ENCODE measurements at places on chromosomes 12 and 14.

GRCh38 chr12:119255314-119255713 is 76.6 kb downstream of the HSPB8 start:
- peak; percentile 22 for DNase-seq

DNA sequence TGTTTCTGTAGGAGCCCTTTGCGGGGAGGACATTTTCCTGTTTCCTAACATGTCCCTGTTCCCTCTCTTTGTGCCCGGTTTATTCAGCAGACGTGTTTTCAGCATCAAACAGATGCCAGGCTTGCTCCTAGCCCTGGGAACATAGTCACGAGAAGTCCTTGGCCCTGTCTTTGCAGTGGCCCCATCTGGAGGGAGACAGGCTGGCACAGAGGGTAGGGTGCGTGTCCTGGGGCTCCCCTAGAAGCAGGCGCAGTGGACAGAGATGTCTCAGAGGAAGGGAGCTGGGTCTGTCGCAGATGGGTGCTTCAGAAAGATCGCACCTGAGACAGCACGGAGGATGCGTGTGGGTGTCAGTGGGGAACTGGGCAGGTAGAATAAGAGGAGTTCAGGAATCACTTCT is 75.0 kb upstream of the DYNC1H1 start:
- DNase-seq = no peak

GRCh38 chr14:25843481-25844470 is 754.1 kb downstream of the NOVA1 start:
- no peak for DNase-seq

- peak; percentile 51 for DNase-seq
Measured at GRCh38 chr14:65198346-65198745, 96.0 kb upstream of the MAX start.

GRCh38 chr12:9066755-9067423 is 48.8 kb downstream of the A2M start:
- no peak for DNase-seq

- no peak for DNase-seq
Measured at GRCh38 chr12:132711080-132711843, 620 bp downstream of the PGAM5 start.

GRCh38 chr12:1473418-1473817 is 121.0 kb downstream of the FBXL14 start:
- DNase-seq = no peak

- no peak for DNase-seq
Measured at GRCh38 chr12:26572137-26572536, 260.9 kb downstream of the ITPR2 start.

DNA sequence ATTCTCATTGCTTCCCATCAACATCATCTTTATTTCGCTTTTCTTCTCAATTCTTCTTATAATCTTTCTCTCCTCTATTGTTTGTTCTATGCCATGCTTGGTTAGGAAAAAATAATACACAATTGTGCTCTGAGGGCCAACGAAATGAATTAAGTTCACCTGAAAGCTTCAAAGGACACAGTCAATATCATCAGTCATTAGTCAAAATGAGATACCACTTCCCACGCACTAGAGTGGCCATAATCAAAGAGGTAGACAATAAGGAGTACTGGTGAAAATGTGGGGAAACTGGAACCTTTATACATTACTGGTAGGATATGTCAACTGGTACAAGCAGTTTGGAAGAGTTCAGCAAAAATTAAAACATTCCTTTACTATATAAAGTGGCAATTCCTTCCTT is 91.5 kb downstream of the TMTC1 start:
- no peak for DNase-seq

GRCh38 chr12:66288121-66288520 is 14.2 kb upstream of the HELB start:
- DNase-seq = no peak

DNA sequence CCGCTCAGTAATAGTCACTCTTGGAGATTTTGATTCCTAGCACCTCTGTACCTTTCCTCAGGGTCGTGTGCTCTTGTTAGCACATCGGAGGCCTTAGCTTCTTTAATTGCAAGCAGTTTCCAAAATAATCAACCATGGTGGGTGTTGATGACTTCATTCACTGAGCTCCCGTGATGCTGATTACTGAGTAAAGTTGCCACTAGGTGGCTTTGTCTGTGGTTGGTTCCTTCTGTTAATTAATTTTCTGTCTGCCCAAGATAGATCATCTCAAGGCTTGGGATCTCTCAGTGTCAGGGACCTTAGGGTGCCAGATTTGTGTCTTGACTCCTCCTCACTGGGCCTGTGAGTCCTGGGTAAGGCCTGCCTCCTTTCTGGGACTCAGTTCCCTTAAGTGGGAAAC is 54.3 kb downstream of the PTPN11 start:
- DNase-seq = no peak

- DNase-seq = no peak
Measured at GRCh38 chr14:103489621-103490020, 33.0 kb downstream of the CKB start.

DNA sequence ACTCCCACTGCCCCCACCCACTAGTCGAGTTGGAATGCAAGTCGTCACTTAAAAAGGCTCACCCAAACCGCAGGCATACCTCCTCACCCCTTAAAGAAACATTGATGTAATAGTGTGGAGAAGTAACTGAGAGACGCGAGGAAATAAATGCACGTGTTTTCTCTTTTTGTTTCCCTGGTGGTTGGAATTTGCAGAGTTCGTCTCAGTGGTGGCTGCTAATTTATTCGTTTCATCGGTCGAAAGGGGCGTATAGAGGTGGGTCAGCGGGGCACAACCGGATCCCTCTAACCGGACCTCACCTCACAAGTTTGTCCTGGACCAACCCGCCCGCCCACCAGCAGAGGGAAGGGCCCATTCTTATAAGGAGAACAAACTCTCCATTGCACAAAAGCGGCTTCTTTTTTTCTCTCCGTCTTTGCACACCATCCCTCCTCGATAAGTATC is 5.0 kb upstream of the NPAS3 start:
- DNase-seq = no peak
